ENCODE measurements at places on chromosomes 16 and 17.

DNA sequence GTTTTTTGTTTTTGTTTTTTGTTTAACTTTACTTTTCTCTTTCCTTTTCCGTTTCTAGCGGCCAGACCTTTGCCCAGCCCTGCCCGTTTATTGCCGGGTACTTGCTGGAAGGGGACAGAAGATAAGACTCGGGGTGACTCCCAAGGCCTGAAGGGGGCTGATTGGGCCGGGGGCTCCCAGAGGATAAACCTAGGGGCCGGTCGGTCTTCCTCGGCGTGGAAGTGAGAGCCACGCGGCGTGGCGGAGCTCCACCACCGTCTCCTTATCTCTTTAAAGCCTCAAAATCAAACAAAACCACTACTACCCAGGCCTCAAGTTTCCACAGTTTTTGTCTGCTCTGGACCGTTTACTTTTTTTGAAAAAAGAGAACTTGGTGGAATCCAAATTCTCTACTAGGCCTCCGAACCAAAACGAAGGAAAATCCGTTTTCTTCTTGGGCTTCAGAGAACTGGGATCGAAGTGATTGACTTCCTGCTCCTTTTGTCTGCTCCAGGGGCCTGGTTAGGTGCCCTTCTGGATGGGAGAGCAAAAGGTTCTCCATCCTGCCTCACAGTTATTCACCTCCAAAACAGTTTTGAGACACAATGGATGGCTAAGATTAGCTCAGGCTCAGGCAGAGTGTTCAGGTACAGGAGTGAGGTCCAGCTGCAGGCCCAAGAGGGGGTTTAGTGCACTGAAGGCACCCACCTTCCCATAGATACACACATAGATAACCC, 8.5 kb upstream of the HOXB9 start:
- no peak for DNase-seq

- no peak for DNase-seq
Observed at GRCh38 chr16:53999841-54000240, 286.7 kb downstream of the IRX3 start.

- DNase-seq: no peak
Observed at GRCh38 chr16:9206156-9206555, 114.7 kb downstream of the HAPSTR1 start.

- DNase-seq: no peak
Observed at GRCh38 chr17:39915559-39915958, 2.9 kb downstream of the GSDMB start.

- no peak for DNase-seq
Observed at GRCh38 chr17:49889500-49889899, 41.6 kb upstream of the TAC4 start.
